Karpas-422 (cell line): ENCODE measurements at places on chromosomes 16 and 17. TPM values are rescaled to one million over a fixed set of nuclear protein-coding genes. Genes with fewer than 3 reads are reported as not detected.

DNA sequence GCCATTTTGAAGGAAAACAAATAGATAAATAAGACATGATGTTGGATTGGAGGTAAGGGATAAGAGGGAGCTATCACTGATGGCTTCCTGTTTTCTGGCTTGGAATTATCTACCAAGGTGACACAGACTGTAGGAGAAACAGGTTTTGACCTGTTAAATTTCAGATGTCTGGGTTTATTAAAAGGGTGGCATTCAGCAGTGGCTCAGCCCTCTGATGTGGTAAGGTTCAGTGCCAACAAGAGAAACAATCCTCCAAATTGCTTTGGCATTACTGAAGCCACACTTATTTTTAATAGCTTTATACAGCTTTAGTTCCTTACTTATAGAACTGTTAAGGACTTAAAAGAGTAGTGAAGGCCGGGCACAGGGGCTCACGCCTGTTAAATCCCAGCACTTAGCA is 37.0 kb upstream of the AKAP1 start:
- DNase-seq: no peak

DNA sequence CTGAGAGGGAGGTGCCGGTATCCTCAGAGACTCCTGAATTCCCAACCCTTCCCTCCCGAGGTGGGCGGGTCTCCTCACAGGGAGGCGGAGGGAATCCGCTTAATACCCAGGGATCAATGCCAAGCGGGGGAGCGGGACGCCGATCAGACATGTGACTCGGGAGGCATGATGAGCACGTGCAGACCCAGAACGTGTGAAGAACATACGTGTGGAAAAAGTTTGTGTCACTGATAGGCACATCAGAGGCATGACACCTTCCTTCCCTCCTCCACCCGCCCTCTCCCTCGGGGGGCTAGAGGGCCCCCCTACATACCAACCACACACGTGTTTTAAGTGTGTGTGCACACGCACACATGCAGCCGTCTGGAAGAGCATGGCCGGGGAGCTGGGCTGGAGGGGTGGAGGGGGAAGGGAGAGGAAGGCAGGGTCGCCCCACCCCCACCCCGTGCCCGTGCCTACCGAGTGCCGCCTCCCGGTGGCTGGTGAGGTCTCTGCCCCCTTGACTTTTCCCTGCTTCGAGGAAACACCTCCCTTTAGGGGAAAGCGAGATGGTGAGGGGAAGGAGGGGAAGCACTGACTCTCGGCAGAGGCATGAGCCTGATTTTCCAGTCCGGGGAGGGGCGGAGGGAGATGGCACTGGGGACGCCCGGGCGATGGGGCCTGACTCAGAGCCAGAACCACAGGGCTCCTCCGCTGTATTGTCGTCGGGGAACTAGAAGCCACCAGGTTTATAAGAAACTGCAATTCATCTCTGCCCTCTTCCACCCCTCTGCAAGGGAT is 12.1 kb upstream of the TBX21 start:
- no peak for DNase-seq

- no peak for DNase-seq
Measured at GRCh38 chr17:49125449-49125848, 7.1 kb upstream of the B4GALNT2 start.

- no peak for DNase-seq
Measured at GRCh38 chr16:27414788-27415431, 12.9 kb downstream of the IL21R start.

DNA sequence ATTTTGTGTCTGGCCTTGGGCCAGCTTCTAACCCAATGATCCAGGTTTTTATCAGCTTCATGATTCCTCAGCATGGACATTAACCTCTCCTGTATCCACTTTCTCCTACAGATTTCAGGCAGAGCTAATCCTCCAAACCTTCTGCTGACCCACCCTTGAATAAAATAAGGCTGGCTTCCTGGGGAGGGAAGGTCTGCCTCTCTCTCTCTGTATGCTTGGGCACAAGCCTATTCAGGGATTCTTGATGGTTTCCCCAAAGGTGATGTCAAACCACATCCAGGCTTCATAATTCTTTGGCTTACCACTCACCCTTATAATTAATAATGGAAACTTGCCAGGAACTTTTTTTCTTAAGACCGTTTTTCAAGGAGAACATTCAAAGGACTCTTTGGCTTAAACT is 240.1 kb downstream of the UTP18 start:
- DNase-seq: no peak

GRCh38 chr16:4309833-4310266 is 6.0 kb upstream of the GLIS2 start:
- peak; percentile 91 for DNase-seq

DNA sequence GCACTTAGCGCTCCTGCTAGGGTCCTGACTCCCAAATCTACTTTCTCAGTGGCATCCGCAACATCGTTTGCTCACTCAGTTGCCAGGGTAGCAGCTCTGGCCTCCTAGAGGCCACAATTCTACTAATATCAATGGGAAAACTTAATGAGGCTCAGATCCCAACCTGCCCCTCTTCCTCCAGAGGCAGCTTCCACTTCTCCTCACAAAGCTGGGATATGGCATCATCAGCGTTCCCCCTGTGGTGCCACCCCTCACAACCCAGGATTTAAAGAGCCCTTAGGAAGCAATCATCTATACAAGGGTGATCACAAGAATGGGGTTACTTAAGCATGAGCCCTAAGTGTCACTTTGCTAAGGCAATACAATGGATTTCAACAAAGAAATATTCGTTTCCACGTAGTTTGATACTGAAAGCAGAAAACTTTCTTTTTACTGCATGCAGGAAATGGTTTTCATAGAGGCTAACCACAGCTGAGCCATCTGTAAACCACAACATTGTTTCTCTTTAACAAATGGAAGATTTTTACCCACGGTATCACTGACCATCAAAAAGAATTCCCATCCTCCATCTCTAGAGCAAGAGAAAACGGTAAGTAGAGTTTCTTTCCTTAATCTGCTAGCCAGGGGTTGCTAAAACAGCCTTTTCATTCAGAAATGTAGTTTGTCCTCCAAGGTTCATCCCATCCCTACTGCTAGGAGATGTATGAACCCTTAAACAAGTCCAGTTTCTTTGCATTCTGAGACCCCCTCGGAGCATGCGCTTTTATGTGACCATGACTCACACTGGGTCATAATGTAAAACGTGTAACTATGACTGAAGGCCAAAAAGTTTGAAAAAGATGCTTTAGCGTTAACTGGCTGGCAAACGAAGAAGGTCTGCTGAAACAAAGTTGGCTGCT is 68.3 kb upstream of the BCAR1 start:
- DNase-seq: no peak

DNA sequence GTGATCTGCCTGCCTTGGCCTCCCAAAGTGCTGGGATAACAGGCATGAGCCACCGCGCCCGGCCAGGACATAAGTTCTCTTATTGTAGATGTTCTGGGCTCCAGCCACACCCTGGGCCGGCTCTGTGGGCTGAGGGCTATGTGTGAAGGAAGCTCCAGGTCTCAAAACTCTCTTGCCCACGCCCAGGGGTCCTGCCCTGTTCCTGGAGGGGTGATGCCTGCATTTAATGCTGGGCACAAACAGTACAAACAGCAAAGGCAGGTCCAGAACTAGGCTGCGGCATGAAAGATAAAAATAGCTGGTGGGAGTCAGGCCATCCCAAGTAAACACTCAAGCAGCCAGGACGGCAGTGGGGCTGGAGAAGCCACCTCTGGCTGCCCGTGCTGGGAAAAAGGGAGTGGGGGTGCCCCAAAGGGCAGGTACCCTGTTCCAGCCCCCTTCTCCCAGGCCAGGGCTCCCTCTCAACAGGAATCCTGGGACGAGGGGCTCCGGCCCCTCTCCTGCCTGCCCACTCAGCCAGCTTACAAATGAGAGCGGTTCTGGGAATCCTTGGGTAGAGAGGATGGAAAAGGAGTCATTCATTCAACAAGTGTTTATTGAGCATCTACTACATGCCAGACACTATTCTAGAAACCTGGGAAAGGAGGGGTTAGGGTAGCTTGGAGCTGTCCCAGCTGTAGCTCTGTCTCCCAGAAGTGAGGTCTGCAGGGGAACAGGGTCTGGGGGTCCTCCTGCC is 4.6 kb downstream of the TRIM47 start:
- no peak for DNase-seq

DNA sequence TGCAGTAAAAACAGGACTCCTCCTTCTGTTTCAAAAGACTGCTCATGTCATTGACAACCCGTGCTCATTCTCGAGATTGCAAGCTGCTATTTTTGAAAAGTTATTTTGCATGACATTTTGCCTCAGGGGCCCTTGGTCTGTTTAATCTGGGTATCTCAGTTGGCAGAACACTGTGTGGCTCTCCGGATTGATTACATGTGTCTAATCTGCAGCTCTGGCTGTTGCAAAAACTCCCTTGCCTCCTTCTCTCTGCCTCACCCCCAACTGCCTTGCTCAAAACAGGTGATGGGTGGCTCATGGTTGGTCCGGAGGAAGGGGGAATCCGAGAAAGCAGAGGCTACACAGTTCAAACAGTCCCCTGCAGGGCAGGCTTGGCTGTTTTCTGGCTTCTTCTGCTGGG is 25.3 kb downstream of the GINS3 start:
- DNase-seq: peak; percentile 98

GRCh38 chr16:30122604-30123160 is 338 bp downstream of the MAPK3 start:
- peak; percentile 74 for DNase-seq

Gene P2RX5
- total RNA-seq: 60.4 and 86.1 TPM in 2 replicates

Gene TBX2
- total RNA-seq: 0.07 TPM in 1 of 2 replicates, not detected in the other

Gene DNAI2
- total RNA-seq: not detected in 2 replicates

Gene CDRT15L2
- not detected in 2 replicates for total RNA-seq

Gene SLC16A3
- 0.67 and 6.0 TPM in 2 replicates for total RNA-seq

Gene TMED6
- 1.8 TPM in 1 of 2 replicates, not detected in the other for total RNA-seq

Gene IL4R
- 0.94 and 12.0 TPM in 2 replicates for total RNA-seq
